ENCODE measurements at places on chromosomes 4 and X.

- peak; percentile 82 for DNase-seq
These were observed 538 bp downstream of the STBD1 start for GRCh38 chr4:76306882-76307659.

DNA sequence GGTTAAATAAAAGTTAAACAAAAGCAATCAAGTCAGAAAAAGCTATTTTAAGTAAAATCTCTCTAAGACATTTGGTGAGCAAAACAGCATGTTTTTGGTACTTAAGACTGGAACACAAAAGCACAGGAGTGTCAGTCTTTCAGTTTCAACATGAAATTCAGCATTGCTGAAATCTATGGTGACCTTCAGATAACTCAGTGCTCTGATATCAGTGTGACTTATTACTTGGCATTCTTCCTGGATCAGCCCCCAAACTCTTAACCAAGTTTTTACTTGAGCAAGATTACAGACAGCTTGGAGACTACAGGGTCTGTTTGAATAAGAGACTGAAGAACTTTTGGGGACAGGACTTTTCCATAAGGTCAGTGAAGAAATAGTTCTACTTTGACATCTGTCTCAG is 437.2 kb downstream of the RAPGEF2 start:
- no peak for DNase-seq

- DNase-seq = no peak
These were observed 4.9 kb upstream of the WDFY3 start for GRCh38 chr4:84971319-84971932.

GRCh38 chr4:146124023-146124680 is 51.4 kb upstream of the LSM6 start:
- no peak for DNase-seq

DNA sequence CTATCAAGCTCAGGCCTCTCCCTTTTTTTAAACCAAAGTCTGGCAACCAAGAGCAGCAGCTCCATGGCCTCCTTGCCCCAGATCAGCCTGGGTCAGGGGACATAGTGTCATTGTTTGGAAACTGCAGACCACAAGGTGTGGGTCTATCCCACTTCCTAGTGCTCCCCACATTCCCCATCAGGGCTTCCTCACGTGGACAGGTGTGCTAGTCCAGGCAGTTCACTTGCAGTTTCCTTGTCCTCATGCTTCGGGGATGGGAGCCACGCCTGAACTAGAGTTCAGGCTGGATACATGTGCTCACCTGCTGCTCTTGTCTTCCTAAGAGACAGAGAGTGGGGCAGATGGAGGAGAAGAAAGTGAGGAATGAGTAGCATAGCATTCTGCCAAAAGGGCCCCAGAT is 21.5 kb downstream of the SLC34A2 start:
- no peak for DNase-seq

DNA sequence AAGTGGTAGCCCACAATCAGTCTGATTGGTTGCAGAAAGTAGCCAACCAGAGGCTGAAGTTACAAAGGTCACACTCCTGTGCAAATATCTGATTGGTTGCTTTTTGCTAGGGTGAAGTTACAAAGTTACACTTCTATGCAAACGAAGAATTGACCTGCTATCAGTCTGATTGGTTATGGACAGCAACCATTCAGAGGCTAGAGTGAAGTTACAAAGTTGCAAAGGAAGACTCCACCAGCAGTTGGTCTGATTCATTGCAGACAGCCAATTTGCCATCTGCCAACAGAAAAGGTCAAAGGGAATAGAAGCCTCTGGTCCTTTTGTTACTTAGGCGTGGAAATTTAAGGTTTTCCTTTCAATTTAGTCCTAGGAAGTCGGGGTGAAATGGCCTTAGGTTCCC is 377.7 kb downstream of the PRDM5 start:
- DNase-seq = no peak

DNA sequence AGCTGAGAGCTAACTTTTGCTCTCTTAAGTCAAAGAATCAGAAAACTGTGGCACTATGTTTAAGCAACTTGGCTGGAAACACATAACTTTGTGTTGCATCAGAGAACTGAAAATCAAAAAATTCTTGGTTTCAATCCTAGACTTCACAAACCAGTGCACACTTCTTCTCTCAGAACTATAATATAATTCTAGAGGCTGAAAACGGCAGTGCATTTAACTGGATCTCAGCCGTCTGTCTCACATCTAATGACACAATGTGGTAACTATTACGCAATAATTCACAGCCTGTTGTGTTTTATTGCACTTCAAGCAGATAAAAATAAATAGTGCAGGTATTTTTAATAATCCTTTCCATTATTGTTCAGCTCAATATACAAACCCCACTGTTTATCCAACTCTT is 260.6 kb upstream of the DIAPH2 start:
- DNase-seq = no peak

DNA sequence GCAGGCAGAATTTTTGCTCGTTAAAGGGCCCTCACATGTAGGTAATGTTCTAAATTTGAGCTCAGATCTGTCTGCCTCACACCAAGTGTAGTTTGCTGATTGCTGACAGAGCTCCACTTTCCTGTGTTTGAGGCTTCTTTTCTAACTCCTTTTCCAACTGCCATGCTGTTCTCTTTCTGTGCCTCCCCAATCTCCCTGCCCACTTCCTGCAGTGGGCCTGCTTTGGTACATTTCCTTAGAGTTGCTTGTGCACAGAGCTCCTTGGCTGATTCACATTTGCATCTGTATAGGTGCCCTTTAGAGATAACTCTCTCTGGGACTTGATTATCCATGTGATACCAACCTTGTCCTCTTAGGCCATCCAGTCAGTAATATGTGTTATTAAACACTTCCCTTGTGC is 4.5 kb downstream of the MED28 start:
- DNase-seq = no peak

DNA sequence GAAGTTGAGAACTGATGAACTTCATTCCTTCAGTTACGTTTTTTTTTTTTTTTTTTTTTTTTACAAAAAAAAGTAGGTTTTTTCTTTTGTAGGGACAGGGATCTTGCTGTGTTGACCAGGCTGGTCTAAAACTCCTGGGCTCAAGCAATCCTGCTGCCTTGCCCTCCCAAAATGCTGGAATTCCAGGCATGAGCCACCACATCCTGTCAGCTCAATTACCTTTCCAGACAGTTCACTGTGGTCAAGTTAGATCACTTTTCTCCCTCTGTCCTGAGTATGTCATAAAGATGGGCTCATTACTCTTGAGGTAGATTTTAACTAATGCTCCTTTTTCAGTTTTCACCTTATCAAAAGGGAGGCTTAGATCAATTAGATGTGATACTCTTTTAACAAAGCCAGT is 10.8 kb upstream of the NR3C2 start:
- no peak for DNase-seq

- DNase-seq = no peak
These were observed 240.3 kb upstream of the NDST3 start for GRCh38 chr4:117793845-117794480.

- DNase-seq = no peak
These were observed 62.3 kb upstream of the SCRG1 start for GRCh38 chr4:173461170-173461569.

DNA sequence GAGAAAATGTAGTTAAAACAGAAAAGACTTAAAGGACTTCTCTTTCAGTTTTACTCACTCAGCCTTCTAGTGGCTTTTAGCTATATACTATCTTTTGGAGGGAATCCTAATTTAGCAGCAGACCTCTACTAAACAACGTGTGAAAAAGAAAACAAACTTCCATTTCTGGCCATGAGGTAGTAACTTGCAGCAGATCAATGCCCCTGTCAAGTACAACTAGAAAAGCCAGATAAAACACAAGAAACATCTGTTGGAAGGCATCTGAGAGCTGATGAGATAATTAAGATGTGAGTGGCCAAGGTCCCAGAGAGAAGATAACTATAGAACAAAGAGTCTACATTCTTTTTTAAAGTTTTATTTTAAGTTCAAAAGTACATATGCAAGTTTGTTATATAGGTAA is 101.7 kb downstream of the CORIN start:
- DNase-seq = no peak

GRCh38 chr4:27023366-27023765 is 162.7 kb downstream of the STIM2 start:
- DNase-seq = no peak

DNA sequence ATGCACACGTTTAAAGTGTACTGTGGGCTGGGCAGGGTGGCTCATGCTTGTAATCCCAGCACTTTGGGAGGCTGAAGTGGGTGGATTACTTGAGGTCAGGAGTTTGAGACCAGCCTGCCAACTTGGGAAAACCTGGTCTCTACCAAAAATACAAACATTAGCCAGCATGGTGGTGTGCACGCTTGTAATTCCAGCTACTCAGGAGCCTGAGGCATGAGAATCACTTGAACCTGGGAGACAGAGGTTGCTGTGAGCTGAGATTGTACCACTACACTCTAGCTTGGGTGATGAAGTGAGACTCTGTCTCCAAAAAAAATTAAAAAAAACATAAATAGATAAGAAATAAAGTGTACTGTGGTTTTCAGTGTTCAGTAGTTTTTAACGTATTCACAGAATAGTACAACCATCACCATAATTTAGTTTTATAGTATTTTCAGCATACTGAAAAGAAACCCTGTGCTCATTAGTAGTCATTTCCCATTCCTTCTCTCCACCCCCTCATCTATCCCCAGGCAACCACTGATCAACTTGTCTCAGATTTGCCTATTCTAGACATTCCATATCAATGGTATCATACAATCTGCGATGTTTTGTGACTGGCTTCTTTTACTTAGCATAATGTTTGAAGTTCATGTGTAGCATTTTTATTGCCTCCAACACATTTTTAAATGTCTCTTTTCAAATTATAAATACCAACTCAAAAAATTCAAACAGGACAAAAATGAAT is 19.1 kb downstream of the SLAIN2 start:
- DNase-seq = no peak

GRCh38 chr4:149781150-149781549 is 34.5 kb downstream of the IQCM start:
- DNase-seq = no peak

GRCh38 chr4:10667701-10668326 is 16.8 kb downstream of the CLNK start:
- no peak for DNase-seq

GRCh38 chr4:13992975-13993520 is 365.5 kb upstream of the BOD1L1 start:
- DNase-seq = no peak

DNA sequence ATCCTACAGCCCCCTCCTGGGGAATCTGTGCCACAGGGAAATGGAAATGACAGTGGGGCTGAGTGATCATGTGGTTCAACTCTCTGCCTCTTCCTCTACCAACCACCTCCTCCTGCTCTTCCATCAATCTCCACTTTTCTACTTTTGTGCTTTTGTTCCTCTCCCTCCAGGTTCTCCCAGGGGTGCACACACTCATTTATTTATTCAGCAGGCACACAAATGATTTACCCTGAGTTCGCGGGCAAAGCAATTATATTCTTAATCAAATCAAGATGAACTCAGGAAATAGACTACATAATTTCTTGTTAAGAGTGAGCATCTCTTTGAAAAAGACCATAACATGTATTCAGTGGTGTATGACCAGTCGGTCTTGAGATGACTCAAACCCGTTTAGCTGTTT is 69.2 kb downstream of the VCX3A start:
- DNase-seq = no peak

- DNase-seq = no peak
These were observed 394.2 kb downstream of the ANKRD50 start for GRCh38 chr4:124318292-124318691.

DNA sequence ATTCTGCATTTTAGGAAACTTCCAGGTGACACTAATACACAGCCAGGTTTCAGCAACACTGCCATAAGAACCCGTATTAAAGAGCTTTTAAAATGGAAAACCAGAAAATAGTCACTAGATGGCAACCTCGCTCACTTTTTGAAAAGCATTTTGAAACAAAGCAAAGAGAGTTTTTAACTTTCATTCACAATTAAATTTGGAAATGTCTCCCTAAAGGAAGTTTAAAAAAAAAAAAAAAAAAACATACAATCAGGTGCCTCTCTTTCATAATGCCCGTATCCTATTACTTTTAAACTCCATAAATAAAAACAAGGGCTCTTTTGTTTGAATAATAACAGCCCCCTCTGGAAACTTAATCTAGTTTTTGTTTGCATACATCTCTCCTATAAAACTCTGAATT is 20.3 kb downstream of the MEPE start:
- DNase-seq = no peak

- DNase-seq = no peak
These were observed 53.6 kb downstream of the HHIP start for GRCh38 chr4:144699565-144699964.

GRCh38 chrX:115650916-115651315 is 89.9 kb downstream of the PLS3 start:
- no peak for DNase-seq

GRCh38 chr4:85826060-85826678 is 351.2 kb downstream of the ARHGAP24 start:
- DNase-seq = no peak

GRCh38 chrX:48681539-48682183 is 1.9 kb upstream of the WAS start:
- DNase-seq = no peak

- DNase-seq = no peak
These were observed 14.7 kb upstream of the DCHS2 start for GRCh38 chr4:154506253-154506652.

- no peak for DNase-seq
These were observed 208.5 kb upstream of the FAT1 start for GRCh38 chr4:186932196-186932595.

DNA sequence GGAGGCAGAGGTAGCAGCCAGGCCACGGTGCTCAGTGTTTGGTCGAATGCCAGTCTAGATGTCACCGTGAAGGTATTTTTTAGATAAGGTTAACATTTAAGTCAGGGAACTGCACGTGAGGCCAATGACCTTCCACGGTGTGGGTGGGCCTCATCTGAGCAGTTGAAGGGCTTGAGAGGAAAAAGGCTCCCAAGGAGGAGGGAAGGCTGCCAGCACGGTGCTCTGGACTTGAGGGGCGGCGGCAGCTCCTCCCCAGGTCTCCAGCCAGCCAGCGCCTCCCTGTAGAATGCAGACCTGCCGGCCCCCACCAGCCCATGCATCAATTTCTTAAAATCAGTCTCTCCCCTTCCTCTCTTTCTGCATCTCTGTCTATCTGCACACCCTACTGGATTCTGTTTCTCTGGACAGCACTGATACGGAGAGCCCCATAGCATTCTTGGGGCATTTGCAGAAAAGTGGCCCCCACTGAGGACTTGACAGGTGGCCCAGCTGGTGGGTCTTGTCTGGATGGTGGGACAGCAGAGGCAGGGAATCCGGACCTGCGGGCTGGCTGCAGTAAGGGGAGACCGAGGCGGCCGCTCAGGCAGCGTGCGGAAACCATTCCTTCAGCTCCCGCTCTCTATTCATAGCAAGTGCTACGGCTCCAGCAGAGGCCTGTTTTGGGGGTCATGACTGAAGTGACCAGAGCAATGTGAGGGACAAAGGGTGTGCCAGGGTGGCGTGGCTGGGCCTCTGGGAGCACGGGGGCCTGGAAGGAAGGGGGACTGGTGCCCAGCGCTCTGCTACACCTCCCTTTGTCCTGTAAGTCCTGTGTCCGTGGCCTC is 7.9 kb upstream of the RGS12 start:
- DNase-seq = no peak
